ENCODE measurements at places on chromosomes 2 and 18.

DNA sequence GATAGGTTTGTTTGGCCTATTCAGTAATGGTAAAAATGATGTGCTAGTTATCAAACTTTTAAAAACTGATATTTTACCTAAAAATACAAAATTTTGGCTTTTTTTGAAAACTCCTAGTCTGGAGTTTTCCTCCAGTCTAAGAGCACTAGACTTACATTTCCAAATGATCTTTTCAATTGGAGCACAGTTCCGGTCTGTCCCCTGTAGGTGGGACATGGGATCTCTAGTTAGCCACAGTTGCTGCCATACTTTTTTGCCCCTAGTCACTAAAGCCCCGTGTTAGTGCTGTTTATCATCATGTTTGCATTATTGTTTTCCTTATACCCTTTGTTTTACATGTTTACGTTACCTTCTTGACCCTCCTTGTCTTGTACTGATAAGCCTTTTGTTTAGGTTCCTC, 52.4 kb downstream of the RELCH start:
- no peak for DNase-seq

DNA sequence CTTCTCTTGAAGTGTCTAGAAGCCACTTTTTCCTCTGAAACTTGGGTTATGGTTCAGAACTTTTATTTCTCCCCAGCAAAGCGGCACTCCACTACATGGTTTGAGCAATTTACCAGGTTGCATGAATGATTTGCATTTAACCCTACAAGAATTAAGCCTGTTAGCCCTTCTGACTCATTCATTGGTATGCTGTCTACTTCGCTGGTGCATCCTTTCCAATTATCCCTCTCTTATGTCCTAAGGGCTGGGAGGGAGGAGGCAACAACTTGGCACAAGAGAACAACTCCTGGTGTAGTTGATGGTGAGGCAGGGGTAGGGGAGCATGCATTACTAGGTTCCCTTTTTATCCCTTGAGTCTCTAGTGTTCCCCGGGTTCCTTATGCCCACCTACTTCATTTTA, 293.4 kb upstream of the MEX3C start:
- DNase-seq: no peak

GRCh38 chr2:45943219-45944044, 292.0 kb downstream of the PRKCE start:
- no peak for DNase-seq

GRCh38 chr2:99867770-99868169, 274.6 kb downstream of the AFF3 start:
- DNase-seq: no peak

DNA sequence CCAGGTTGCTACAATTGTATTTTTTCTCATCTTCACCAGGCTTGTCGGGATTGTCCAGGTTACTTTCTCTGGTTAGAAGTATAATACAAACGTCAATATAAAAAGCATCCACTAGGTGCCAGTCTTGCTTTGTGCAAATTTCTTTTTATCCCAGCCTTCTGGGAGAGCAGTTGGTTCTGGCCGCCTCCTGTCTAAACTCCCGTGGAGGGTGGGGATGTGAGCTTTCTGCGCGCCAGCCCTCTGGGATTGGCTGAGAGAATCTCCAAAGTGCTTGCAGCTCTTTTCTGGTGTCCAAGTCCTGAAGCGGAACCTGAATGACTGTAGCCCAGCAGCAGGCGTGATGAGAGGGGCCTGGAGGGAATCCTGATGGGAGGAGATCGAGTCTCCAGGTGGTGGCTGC, 22.4 kb upstream of the TOGARAM2 start:
- DNase-seq: peak; percentile 64

DNA sequence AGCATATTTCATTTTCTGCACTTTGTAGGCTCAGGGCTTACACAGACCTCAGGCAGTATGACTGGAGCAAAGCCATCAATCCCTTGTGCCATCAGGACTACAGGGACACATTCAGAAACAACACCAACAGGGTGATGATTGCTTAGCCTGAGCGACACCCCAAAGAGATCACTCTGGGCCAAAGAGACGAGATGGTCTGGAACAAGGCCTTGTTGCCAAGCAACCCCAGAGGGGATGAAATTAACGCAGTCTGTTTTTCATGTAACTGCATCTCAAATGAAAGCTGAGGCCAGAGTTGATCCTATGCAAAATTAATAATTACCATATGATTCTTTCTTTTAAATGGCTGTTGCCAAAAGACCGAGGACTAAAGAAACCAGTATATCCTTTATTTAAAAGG, 20.2 kb upstream of the B3GNT2 start:
- no peak for DNase-seq

- no peak for DNase-seq
Measured at GRCh38 chr2:98731894-98732349, 990 bp upstream of the MGAT4A start.

DNA sequence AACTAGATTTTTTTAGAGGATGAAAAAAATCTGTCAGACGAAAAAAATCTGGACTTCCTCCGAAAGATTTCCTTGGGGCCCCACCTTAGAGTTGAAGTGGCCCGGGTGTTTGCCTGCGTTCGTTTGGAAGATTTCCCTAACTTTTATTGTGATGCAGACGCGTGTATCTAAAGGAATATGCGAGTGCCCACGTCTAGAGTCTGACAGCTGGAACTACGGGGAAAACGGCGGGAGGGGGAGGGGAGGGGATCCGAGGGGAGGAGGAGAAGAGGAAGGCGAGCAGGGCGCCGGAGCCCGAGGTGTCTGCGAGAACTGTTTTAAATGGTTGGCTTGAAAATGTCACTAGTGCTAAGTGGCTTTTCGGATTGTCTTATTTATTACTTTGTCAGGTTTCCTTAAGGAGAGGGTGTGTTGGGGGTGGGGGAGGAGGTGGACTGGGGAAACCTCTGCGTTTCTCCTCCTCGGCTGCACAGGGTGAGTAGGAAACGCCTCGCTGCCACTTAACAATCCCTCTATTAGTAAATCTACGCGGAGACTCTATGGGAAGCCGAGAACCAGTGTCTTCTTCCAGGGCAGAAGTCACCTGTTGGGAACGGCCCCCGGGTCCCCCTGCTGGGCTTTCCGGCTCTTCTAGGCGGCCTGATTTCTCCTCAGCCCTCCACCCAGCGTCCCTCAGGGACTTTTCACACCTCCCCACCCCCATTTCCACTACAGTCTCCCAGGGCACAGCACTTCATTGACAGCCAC, 2.4 kb upstream of the SP9 start:
- DNase-seq: no peak

DNA sequence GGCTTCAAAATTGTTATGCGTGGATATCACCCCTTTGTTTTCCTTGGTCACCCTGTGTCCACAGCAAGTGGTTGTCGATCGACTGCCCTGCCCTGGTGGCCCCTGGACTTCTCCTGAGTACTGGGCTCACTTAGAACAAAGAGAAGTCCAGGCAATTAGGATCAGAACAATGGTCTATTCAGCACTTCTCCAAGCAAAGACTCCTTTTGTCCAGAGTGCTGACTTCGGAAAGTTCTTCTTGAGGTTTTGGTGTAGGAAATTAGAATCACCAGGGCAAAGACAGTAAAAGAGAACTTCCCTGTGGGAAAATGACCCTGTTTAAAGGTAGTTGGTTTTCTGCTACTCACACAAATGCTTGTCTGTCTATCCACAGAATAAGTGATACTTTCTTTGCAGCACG, 173.9 kb downstream of the FHOD3 start:
- DNase-seq: no peak

DNA sequence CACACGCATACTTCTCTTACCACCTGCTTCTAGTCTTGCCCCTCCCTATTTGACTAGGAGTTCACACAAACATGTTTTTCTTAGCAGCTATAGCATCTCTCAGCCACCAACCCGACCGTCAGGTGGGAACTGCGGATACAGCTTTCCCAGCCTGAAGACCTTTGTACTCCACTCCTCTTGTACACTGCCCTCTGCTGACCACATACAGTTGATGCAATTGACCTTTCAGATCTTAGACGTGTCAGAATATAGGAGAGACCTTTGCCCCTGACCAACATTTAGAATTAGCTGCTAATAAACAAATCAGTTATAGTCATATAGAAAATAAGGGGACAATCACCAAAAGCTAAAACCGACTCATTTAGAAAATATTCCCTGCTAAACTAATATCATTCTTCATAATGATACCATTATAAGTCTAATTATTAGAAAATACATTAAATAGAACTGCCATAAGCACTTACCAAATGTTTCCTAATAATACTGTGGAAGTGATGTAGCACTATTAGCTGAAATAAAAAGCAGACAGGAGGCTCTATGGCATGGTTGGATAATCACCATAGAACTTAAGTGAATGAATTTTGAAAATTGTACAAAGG, 208.4 kb downstream of the RAD51AP2 start:
- peak; percentile 68 for DNase-seq

DNA sequence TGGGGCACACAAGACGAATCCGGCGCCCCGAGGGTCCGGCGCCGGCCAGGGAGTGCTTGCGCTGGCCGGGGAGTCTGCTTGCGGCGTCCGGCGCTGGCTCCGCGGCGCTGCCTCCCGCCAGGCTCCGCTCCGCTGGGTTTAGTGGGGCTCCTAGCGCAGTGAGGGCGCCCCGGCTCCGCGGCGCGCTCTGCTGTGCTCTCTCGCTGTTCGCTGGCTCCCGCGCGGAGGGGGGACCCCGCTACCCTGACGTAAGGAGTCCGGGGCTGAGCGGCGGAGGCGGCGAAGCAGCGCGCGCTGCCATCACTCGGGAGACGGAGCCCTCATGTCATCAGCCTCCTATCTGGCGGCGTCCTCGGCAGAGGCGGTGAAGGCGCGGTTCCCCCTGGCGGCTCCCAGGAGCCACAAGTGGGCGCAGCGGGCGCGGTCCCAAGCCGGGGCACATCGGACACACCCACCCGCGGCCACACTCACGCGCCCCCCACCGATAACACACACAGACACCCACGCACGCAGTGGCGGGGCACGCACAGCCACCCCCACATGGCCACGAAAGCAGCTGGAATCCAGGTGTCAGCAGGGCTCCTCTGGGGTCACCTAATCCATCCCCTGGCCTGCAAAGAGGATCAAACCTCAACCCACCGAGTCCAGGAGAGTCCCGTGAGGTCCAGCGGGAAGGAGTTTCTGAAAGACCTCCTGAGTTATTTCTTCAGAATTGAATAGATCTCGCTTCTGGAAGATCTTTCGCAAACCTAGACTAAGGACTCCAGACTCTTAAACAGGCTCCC, at the start of gene C1QL2:
Gene C1QL2, minus strand, starts transcription at position 189 of the 785 bp plus-strand sequence. CDS start 482 bp downstream, outside the sequence.
- DNase-seq: no peak

GRCh38 chr2:112588611-112589045, 4.2 kb downstream of the CHCHD5 start:
- DNase-seq: no peak

- no peak for DNase-seq
Measured at GRCh38 chr2:33680644-33681363, 81.7 kb upstream of the FAM98A start.

- no peak for DNase-seq
Measured at GRCh38 chr2:240359695-240360094, 75.8 kb upstream of the GPC1 start.

- no peak for DNase-seq
Measured at GRCh38 chr2:234003972-234004617, 46.4 kb upstream of the SPP2 start.

DNA sequence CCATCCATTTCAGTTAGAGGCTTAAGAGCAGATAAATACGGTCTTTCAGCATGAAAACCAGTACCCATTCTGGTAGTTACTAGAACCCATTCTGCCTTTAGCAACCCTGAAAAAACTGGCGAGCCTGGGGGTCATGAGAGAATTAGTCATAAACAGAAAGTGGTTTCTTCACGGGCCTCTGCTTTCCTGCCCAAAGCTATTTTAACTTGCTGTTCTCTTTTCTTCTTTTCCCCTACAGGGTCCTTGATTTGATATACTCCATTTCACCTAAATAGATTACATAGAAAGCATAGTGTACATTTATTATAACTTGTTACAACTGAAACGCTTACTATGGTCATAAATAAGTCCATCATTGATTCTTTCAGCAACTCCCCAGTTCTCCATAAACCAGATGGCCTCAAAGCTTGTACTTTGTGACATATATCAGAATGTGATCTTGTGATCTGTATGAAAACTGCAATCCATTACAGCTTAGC, 48.3 kb downstream of the WDFY1 start:
- peak; percentile 93 for DNase-seq

- no peak for DNase-seq
Measured at GRCh38 chr2:14081521-14081920, 551.0 kb upstream of the LRATD1 start.

- DNase-seq: no peak
Measured at GRCh38 chr2:207510148-207510547, 19.6 kb upstream of the CREB1 start.

DNA sequence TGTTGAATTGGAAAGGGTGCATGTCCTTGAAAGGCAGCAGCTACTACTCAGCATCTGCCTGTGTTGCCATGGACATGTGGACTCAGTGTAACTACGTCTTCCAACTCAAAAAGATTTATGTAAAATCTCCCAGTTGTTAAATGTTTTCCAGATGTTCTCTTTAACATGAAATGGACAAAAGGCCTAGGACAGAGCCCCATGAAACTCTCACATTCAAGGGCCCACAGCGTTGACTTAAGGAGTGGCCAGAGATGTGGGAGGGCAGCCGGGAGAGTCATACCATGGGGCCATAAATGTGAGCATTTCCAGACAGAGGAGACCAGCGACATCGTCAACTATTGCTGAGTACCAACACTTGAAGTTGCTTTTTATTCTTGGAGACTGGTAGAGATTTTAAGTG, 9.9 kb downstream of the SLC3A1 start:
- no peak for DNase-seq

Measured in GM12865 (cell line).